ENCODE measurements at places on chromosomes 12 and 14. TPM values are rescaled to one million over a fixed set of nuclear protein-coding genes. Genes with fewer than 3 reads are reported as not detected.
A peak's percentile ranks its signal among the peaks of the same experiment; 100 is the strongest.

DNA sequence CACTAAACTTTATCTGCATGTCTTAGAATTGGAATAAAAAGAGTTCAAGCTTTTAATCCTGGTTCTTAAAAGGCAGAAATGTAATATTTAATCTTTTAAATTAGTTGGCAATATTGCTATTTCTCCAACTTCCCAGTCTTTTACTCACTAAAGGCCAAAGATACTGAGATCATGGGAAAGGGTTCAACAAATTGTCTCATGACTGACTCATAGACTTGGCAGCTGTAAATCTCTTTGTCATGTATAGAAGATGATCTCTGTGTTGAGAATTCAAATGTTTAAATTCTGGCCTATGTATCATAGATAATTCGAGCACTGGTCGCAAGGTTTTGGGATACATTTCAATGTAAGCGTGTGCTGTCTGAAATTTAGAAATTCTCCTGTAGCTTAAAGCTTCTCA, 40.1 kb upstream of the STRAP start:
- peak; percentile 62 for DNase-seq

The RASAL1 gene
- not detected for total RNA-seq

The RASSF8 gene
- total RNA-seq, result 33.5 TPM

GRCh38 chr12:57868851-57869268, 22.3 kb upstream of the CTDSP2 start:
- no peak for DNase-seq

The IFNG gene
- not detected for total RNA-seq

The GOLT1B gene
- 20.0 TPM for total RNA-seq

DNA sequence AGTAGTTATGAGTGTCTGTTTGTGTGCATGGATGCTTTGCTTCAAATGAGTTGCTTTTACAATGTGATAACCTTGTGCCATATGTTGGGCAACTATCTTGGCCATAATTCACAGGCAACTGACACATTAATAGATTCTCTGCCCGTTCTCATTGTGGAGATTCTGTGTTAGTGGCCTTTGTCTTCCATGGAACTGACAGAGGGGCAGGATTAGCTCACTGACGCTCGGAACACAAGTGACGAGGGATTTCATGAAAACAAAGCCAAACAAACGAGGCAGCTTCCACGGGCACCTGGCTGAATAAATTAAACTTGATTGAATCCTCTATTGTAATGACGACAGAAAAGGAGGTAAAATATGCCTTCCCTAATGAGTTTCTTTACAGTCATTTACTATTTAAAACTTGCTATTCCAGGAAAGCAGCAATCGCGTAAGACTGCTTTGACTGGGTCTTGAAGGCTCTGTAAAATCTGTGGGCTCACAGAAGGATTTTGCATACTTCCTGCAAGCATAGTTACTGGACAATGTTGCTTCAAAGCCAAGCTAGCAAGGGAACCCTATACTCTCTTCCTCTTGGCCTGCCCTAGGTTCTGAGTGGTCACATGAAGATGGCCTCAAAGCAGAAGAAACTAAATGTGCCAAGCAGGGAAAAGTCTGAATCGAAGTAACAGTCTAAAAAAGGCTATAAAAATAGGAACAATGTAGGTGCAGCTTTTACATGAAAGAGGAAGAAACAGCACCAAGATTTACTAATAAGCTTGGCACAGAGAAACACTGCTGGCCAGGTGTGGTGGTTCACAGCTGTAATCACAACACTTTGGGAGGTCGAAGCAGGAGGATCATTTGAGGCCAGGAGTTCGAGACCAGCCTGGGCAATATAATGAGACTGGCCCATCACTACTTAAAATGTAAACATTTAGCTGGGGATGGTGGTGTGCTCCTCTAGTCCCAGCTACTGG, 28.1 kb upstream of the SINHCAF start:
- DNase-seq, result no peak

The C12orf60 gene
- 1.7 TPM for total RNA-seq

The NTN4 gene
- total RNA-seq, result 8.4 TPM

- DNase-seq, result no peak
These were observed 85.5 kb downstream of the TGFB3 start for GRCh38 chr14:75896341-75896740.

GRCh38 chr12:4956054-4956453, 46.3 kb downstream of the KCNA1 start:
- DNase-seq, result no peak

DNA sequence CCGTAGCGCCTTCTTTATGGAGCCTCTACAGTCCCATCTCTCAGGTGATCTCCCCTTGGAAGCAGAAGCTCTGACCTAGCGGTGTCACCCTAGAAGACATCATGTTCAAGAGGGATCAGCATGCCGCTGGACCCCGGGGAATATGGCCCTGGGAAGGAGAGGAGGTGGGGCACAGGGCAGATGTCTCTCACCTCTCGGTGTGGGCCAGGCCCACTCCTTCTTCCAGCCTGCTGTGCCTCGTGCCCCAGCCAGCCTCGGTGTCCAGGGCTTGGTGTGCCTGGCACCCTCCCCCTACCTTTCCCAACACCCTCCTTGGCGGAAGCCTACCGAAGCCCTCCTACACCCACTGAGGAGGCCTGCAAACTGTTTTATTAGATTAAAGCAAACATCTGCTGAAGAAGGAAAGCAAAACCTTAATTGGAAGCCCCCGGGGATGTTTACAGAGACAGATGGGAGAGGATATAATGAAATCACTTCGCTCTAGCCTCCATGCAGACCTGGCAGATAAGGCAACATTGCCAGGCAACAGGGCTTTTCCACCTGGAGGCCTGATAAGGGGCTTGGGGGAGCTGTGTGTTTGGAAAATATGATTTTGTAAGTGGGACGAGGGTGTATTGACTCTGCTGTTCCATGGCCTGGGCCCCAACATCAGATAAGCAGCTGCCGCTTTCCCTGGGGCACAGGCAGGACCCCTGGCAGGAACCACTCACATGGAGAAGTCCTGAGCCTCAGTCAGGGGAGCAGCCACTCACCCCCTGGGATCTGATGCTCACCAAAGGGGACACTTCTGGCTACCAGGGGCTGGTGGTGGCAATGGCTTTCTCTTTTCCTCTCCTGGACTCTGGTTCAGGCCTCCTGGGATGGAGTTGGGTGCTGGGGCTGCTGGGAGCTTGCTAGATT, 5.7 kb upstream of the CHGA start:
- DNase-seq, result no peak

GRCh38 chr14:104697317-104697703, 7.9 kb downstream of the INF2 start:
- DNase-seq, result no peak

DNA sequence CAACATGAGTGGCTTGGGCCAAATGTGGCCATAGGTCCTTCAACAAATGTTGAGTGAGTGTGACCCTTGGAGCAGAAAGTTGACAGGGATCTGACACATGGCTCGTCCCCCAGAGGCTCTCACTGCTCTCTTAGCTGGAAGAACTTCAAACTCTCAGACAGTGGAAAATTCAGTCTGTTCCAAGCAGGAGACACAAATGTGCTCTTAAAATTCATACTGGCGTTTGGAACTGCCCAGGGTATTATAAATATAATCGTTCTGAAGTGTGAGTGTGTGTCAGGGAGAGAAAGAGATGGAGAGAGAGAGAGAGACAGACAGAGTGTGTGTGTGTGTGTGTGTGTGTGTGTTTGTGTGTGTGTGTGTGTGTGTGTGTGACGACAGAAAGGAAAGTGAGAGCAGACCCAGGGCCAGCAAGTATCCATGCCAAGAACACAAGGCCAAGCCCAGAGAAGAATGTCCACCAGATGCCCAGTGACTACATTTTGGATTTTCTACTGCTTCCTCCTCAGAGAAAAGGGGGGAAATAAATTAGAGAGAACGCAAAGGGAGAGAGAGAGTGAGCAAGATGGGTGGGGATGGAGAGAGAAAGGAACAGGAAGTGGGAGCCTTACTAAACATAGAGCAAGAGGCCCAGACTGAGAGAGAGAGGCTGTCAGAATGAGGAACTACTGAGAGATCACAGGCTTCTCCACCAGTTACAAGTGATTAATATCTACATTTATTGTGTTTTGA, 193.6 kb upstream of the NUDT4 start:
- DNase-seq, result no peak

DNA sequence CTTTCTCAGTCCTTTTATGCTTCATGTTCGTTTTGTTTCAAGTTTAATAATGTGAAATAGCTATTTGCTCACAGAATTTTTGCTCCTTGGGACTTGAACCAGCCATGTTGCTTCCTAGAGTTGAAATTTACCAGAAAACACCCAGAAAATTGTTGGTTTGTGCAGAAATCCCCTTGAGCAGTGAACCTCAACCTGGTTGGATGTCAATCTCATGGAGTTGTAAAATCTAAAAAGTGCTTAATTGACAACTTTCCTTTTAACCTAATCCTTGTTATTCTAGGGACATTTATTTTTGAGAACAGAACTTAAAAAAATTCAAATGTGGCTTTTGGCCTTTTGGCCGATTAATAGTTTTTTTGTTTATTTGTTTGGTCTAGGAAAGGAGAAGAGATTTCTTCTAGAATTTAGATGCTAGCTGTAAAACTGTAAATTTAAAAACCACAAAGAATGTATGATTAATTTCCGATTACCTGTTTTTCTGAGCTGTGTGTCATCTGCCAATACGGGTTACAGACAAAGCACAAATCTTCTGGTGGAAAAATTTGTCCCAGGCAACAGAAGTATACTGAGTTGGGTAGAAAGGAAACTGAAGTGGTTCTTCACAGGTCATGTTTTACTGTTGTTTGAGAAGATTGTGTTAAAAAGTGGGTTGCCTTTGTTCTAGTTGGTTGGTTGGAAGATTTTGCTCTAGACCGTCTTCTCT, 154.4 kb downstream of the FUT8 start:
- peak; percentile 71 for DNase-seq

The PTGER2 gene
- not detected for total RNA-seq

The PLEK2 gene
- total RNA-seq, result 2.3 TPM

The THAP2 gene
- 3.9 TPM for total RNA-seq

The LRRK2 gene
- 0.90 TPM for total RNA-seq

The ACSM4 gene
- not detected for total RNA-seq

The PRKAB1 gene
- 13.8 TPM for total RNA-seq

DNA sequence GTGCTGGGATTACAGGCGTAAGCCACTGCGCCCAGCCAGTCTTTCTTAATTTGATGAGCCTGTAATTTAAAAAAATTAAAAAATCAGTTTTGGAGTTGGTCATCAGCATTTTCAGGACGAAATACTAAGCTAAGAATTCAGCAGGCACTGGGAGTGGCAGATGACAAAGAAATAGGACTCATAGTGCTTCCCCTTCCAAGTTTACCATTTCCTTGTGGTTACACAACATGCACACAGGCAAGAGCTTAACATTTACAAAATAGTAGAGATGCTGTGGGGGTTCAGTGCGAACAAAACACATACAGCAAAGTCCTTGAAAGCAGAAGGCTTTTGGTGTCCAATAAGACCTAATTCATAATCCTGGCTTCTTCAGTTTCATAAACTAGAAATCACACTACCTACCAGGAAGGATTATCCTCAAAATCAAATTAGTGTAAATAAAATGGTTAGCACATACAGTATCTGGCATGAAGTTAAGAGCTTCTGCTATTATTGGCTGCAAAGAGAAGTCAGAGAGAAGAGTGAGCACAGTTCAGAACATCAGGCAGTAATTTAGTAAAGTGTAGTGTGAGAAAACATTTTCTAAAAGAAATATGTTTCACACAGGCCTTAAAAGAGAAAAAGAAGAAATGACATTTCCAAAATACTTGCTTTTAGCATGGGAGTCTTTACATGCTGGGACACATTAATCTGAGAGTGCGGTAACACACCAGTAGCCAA, 22.2 kb upstream of the KIF21A start:
- no peak for DNase-seq

- no peak for DNase-seq
These were observed 69.3 kb downstream of the BCAT1 start for GRCh38 chr12:24879644-24880043.

DNA sequence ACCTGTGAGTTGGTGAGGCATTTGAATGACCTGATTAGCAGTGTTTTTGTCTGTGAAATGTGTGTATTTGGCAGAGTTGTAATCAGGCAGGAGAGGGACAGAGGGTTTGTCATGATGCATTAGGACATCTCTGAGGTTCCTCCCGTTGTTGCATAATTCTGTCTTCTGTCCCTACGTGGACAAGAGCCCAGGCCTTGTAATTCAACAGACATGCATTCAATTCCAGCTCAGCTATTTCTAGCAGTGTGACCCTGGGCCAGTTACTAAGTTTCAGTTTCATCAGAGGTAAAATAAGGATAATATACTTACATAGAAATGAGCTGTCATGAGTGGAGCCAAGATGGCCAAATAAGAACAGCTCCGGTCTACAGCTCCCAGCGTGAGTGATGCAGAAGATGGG, 208.6 kb downstream of the SLC38A4 start:
- no peak for DNase-seq

The FOXN4 gene
- total RNA-seq, result not detected

GRCh38 chr12:124392271-124392666, 97.4 kb downstream of the RFLNA start:
- DNase-seq, result peak; percentile 24

- peak; percentile 75 for DNase-seq
These were observed 362.1 kb downstream of the RAD51B start for GRCh38 chr14:68181519-68182326.

DNA sequence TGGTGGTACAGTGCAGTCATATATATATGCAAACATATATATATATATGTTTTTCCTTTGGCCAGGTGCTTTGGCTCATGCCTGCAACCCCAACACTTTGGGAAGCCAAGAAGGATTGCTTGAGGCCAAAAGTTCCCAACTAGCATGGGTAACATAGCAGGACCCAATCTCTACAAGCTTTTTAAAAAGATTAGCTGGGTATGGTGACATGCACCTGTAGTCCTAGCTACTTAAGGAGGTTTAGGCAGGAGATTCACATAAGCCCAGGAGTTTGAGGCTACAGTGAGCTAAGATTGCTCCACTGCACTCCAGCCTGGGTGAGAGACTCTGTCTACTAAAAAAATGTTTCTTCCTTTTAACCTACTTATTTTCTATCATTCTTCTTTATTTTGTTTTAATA, 10.2 kb downstream of the PZP start:
- no peak for DNase-seq

The NXPH4 gene
- total RNA-seq, result 17.1 TPM

- DNase-seq, result no peak
These were observed 11.6 kb downstream of the DEGS2 start for GRCh38 chr14:100147691-100148464.

- DNase-seq, result no peak
These were observed 53.6 kb downstream of the EIF2S3B start for GRCh38 chr12:10559244-10559643.

- no peak for DNase-seq
These were observed 56.9 kb downstream of the ADGRD1 start for GRCh38 chr12:131010396-131011131.

DNA sequence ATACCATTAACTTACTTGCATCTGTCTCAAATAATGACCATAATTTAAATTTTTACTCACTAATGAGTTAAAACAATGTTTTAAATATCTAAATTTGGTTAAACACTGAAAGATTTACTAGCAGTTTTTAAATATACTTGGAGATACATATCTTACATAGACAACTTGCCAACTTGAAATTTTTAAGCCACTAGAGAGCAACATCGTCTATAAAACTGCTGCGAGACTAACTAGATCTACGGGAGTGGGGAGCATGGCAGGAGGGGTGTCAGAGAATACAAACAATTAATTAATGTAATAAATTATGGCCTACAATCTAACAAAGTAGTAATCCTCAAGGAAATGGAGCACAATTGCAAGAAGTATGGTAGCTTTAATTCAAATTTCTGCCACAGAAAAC, 120.4 kb downstream of the LRRIQ1 start:
- DNase-seq, result no peak
